ENCODE measurements at places on chromosomes 1 and 21.

DNA sequence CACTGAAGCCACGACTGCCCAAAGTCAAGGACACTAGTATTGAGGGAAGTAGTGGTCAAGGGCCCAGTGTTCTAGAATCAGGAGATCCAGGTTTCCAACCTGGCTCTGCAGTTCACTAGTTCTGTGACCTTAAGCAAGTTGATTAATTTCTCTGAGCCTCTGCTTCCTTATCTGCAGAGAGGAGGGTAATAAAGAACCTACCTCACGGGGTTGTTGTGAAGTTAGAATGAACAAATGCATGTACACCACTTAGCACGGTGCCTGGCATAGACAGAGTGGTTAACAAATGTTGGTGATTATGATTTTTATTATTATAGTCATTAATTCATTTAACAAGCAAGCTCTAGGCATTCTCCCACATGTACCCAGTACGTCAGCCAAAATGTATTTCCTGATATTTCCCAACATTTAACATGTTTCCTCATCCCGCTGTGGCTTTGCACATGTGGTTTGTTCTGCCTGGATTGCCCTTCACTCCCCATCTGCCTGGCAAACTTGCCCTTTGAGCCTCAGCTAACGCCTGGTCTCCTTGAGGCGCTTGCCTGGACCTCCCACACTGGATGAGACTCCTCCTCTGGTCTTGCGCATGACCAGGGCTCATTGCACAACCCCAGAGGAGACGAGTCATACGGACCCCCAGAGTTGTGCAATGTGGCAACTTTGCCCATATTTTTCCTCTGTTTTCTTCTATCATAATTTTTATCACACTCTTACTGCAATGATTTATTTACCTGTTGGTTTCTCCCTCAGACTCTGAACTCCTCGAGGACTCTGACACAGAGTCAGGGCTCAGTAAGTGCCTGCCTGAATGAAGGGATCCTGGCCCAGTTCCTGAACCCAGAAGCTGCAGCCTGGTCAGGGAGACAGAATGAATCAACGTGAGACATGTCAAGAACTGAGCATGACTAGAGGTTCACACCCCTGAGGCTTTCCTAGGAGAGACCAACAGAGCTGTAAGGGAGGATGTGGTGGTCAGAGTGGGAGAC, 20.7 kb upstream of the MFSD2A start:
- no peak for DNase-seq

GRCh38 chr21:22399681-22400514, 1401.7 kb downstream of the NCAM2 start:
- no peak for DNase-seq

GRCh38 chr1:201536558-201536957, 2.4 kb upstream of the NAV1 start:
- DNase-seq, result no peak

GRCh38 chr1:208528578-208529240, 284.5 kb upstream of the PLXNA2 start:
- no peak for DNase-seq

GRCh38 chr21:17660862-17661261, 48.2 kb upstream of the BTG3 start:
- no peak for DNase-seq

GRCh38 chr1:162040001-162040400, 16.3 kb upstream of the OLFML2B start:
- no peak for DNase-seq

- DNase-seq, result no peak
Measured at GRCh38 chr1:10979483-10979920, 33.0 kb upstream of the TARDBP start.

- DNase-seq, result no peak
Measured at GRCh38 chr1:167651161-167651693, 21.2 kb downstream of the RCSD1 start.

GRCh38 chr1:48715921-48716320, 60.8 kb downstream of the BEND5 start:
- DNase-seq, result no peak

GRCh38 chr1:180248731-180249681, 18.9 kb downstream of the LHX4 start:
- DNase-seq, result no peak

DNA sequence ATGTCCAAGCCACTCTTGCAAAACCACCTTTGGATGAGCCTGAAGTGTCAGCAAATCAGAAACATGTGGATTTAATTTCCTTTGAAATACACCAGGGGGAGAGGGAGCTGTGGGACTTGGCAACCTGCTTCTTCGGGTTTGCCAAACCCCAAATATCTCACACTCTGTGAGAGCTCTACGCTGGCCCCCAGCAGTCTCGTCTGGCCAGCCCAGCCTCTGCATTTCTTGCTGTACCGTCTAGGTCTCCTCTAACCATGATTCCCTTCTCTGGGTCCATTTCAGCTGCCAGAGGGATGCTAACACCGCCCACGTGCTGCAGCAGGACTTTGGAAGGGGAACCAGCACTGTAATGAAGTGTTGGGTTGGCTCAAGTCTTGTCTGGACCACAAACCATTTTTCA, 114.6 kb downstream of the MRPS6 start:
- no peak for DNase-seq

DNA sequence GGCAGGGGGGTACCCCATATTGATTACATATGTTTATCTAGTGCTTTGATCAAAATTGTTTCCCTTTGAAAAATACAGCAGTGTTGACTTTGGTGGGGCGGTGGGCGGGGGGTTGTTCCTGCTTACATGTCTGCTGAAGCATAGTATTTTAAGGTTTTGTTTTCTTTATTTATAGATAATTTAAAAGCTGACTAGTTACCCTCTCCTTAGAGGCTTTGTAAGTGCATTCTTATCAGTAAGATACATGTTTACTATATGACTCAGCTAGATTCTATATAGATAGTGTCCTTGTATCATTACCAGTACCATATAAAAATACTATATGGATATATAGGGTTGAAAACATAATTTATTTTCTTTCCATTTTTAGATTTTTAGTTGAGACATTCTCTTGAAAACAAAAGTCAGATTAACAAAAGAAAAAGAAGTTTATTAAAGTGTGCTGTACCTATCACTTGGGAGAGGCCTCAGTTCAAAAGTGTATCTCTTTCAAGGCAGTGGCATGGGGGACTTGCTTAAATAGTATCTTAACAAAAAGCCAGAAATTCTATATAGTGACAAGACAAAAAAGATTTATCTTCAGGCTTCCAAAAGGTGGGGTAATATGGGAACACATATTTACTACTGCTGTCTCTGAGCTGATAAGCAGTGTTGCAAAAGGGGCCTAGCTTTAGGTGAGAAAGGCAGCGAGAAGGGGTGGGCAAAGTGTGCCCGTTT, 79.0 kb downstream of the HS2ST1 start:
- DNase-seq, result no peak

DNA sequence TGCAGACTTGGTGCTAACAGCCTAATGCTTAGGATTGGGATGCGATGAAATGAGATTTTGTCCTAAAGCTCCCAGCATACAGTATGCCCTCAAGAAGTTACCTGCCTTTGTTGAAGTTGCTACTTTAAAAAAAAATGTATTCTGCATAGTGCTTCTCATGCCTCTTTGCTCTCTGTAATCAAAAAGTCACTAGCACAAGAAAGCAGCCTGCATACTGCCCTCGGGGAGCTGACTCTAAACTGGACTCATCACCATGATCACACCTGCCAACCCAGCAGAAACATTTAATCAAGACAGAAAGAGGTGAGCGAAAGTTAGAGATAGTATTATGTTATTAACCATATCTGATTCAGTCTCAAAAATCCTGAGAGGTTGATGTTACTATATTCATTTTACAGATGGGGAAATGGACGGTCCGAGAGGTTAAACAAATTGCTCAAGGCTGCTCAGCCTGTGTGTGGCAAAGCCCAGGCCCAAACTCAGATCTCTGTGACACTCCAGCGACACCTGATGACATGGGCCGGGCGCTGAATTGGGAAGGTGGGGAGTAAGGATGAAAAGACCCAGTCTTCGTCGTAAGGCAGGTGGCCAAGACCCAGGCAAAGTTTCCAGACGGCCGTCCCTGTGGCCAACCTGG, 1.1 kb downstream of the BATF3 start:
- no peak for DNase-seq

- DNase-seq, result peak; percentile 79
Measured at GRCh38 chr1:15918962-15919715, 56.8 kb downstream of the ZBTB17 start.

- DNase-seq, result no peak
Measured at GRCh38 chr1:76122271-76122670, 47.7 kb downstream of the ST6GALNAC3 start.

DNA sequence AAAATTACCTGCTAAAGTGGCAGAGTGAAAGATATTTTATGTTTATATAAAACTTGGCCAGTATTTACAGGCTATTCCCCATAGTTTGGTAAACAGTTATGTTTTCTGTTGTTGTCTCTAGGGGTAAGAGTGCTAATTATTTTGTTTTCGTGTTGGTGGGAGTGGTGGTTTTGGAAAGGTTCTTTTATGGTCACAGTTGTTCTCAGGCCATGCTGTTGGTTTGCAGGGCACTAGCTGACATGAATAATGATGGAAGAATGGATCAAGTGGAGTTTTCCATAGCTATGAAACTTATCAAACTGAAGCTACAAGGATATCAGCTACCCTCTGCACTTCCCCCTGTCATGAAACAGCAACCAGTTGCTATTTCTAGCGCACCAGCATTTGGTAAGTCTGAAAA, 92.5 kb downstream of the ITSN1 start:
- no peak for DNase-seq

GRCh38 chr1:4565801-4566449, 88.5 kb upstream of the AJAP1 start:
- no peak for DNase-seq
